HuH-7 (cell line): ENCODE measurements at places on chromosomes 11 and 22.

DNA sequence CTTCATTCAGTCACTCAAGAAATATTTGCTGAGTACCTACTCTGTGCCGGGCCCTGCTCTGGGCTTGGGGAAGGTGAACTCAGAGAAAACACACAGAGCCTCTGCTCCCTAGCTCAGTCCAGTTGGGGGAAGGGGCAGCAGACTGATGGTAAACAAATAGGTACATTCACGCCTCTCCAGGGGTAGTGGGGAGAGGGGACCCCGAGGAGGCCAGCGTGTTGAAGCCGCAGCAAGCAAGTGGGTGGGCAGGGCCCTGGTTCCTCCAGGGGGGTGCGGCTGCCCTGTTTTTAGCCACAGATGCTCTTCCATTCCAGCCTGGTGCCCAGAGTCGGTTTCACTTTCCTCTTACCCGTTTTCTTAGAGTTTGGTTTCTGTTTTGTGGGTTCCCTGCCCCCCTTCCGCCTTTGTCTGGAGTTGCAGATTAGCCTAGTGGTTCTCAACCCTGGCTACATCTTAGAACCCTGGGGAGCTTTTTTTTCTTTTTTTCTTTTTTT is 8.7 kb downstream of the DRAP1 start:
- no peak for DNase-seq

- peak; percentile 90 for DNase-seq
Observed at GRCh38 chr11:118907051-118908042, 18.4 kb downstream of the BCL9L start.

GRCh38 chr22:41332217-41332939 is 31.1 kb downstream of the ZC3H7B start:
- no peak for DNase-seq

DNA sequence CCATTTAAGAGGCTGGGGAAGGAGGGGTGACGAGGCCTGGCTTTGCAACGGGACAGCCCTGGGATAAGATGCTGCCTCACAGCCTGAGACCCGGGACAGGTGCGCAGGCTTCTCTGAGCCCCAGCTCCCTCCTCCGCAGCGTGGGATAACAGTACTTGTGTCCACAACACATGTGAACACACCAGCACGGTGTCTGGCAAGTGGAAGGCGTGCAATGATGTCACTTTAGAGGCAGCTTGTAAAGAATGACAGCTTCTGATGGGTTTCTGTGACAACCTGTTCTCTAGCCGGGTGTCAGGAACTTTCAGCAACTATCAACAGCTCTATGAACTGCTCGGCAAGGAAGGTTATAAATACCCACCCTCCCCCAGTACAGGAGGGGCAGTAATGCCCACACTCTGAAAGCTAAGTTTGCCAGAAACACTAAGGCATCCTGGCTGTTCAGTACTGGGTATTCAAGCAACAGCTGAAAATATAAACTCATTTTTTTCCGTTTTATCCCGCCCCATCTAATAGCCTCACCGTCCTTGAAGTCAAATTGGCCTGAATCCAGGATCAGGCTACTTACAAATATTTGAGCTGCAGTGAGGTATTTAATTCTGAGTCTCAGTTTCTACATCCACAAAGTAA is 59.7 kb downstream of the MYH9 start:
- DNase-seq: no peak

- DNase-seq: no peak
Observed at GRCh38 chr11:112128483-112129121, 35.3 kb downstream of the IL18 start.

GRCh38 chr22:50267591-50268390 is 2.4 kb downstream of the MAPK11 start:
- no peak for DNase-seq

DNA sequence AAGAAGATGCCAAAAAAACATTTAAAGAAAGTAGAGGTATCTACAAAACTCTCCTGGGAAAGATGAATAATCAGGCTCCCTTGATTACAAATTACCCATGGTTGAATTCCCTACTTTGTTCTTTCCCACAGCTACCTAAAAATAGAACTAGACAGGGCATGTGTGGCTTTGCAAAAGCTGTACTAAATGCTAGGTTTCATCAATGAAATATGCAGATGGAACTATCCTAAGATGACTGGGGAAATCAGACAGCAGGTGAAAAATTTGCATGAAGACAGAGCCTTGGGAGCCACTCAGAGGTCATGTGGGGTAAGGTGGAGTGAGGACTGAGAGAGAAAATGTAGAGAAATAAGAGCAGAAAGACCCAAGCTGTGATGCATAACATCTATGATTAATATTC is 14.7 kb downstream of the LAYN start:
- no peak for DNase-seq
